ENCODE measurements at places on chromosomes 11 and 22.

DNA sequence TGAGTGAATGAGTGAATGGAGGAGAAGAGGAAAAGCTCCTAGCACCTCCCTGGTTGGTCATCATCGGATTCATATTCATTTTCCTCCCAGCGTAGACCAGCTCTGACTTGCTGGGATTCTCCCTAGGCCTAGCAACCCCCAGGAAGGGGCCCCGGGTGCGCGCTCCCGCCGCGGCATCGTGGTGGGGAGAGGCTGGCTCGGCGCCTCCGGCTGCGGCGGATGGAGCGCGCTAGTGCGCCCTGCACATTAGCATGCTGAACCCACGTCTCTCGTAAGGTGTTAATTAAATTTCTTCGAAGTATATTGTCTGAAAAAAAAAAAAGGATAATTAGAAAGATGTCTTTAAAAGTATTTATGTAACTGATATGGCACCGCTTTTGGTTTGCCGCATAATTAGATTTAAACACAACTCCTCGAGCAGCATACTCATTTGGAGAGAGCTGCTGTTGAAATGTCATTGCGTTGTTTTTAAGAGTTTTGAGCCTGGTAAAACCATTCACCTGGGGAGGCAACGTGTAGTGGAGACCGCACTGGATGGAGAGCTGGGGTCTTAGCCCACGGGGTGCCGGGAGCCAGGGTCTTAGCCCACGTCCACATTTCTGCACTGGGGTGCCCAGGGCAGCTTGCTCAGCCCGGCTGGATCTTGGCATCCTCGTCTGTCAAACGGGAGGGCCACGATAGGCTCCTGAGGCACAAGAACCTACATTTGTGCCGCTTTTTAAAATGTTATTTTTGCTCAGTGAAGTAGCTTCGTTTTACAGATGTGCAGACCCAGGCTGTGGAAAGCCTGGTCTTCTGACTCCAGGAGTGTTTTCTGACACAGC, 21.8 kb downstream of the MPPED1 start:
- DNase-seq, result no peak

DNA sequence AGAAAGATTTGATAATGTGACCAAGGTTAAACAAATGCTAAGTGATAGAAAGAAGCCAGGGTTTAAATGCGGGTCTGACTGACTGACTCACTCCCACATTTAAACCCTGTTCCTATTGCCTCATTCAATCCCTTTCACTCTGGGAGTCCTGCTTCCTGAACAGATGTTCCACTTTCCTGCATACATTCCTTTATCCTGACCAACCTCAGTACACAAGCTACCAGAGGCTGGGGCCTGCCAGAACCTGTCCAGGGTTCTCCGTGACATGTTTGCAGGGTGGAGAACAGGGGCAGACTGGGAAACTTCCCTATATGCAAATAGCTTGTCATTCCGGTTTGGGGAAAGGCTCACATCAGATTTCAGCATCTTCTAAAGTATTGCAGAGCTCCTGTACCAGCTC, 3.0 kb upstream of the ANKK1 start:
- no peak for DNase-seq

DNA sequence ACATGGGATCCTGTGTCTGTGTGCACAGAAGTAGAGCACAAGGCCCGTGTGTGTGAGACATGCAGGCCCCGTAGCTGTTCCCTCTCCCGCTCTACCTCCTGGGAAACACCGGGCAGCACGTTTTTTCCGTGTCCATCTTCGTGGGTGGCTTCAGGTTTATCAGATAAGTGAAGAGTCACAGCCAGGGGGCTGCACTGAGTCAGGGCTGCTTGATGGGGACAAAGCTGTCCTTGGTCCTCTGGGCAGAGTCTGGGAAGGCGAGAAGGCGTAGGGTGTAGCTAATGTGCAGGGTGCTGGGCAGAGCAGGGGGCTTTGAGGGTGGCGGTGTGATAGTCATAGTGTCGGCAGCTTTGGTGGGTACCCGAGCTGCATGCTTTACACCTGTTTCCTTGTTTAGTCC, 23.7 kb downstream of the INCENP start:
- no peak for DNase-seq

DNA sequence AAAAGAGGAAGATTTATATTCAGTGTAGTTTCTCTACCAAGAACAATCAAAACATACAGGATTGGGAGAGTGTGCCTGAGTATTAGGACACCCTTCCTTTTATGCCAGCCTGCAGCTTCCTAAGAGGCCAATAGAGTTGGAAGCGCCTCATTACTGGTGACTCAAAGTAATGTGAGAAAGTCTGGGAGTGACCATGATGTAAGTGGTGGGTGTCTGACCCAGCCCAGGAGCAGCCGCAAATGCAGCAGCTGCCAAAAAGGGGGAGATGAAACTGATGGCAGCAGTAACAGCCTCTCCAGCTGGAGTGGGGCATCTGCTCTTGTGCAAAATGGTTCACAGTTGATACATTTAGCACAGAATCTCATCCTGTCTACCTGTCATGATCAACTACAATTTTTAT, 62.0 kb downstream of the ZNF280B start:
- no peak for DNase-seq

DNA sequence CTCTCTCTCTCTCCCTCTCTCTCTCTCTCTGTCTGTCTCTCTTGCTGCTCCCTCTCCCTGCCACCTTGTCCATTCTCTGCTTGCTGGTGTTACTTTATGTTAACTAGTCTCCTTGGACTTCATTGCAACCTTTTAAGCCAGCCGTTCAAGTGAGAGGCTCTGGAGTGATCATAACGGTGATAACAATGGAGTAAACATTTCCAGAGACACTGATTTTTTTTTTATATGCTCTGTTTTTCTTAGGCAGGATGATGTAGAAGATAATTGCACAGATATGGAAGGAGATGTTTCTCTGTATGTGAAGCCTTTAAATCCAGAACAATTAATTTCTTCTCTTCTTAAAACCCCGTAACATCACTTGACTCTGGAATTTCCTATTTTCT, 287.7 kb downstream of the TMEM135 start:
- no peak for DNase-seq
